ENCODE measurements at places on chromosomes 5 and 9. TPM values are rescaled to one million over a fixed set of nuclear protein-coding genes. Genes with fewer than 3 reads are reported as not detected.

Gene SLC34A1
- not detected for total RNA-seq

Gene SOX30
- total RNA-seq: not detected

Gene GFI1B
- 0.58 TPM for total RNA-seq

Gene PCDHGA9
- total RNA-seq: not detected

Gene DMRT3
- total RNA-seq: not detected

Gene C9orf50
- not detected for total RNA-seq

Gene ANKRD31
- total RNA-seq: 0.56 TPM

Gene NRARP
- total RNA-seq: 0.96 TPM

Gene OR1Q1
- total RNA-seq: not detected

Gene SH3GL2
- total RNA-seq: not detected

Gene NUTM2F
- total RNA-seq: not detected

Gene PURA
- total RNA-seq: 7.0 TPM

Gene IFNB1
- total RNA-seq: not detected

Gene ADGRD2
- total RNA-seq: not detected

Gene FOXE1
- total RNA-seq: not detected

Gene FYB1
- 497 TPM for total RNA-seq

Gene RELL2
- 10.9 TPM for total RNA-seq

Gene SPRY4
- 0.16 TPM for total RNA-seq

Gene IPO11
- total RNA-seq: 15.1 TPM

Data from CD4-positive, alpha-beta T cell (primary cell).